Thyroid gland (tissue), 4 donors: ENCODE measurements at places on chromosomes 5 and 9.

DNA sequence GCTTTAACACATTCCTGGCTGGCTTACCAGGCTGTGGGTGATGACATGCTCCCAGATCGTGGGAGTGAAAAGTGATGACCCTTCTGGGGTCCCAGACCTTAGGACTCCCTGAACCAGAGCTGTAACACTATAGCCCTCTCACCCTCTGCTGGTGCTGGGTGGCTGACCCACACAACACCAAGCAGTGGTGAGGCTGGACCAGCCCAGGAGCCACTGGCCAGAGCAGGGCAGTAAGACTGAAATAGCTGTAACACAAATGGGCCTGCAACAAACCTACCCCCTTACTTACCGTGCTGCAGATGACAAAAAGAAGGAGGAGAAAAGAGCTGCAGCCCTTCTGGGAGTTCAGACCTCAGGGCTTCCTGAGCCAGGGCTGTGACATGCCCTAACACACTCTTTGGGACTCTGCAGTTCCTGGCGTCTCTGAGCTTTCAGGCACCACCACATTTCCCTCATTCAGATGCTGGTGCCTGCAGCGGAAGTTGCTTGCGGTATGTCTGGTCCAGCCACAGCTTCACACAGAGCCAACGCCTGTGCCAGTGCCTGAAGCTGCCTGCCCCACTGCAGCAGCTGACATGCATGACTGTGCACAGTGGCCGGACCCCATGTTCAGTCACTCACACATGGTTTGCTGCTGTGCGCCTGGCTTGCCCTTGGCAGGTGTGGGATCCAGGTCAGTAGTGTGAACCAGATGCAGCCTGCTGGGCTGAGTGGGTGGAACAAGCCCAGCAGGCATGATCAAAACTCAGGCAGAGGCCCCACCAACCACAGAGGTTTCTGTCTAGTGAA, 1247.4 kb downstream of the EFNA5 start:
- DNase-seq = no peak

DNA sequence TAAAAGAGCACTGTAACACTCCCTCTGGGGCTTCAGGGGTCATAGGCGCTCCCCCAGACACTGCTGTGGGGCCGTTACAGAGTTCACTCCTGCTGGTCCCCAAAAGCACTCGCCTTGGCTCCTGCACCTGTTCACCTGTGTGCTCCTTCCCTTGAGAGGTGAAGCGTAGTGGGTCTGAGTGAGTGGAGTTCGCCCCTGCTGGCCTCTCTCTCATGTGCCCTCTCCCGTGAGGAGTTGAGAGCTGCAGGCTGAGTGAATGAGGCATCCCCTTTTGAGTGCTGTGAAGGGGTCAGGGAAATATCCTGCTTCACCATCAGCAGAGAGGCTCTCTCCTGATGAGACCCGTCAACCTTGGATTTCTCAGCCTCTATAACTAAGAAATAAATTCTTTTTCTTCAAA, 134.6 kb upstream of the TUT7 start:
- no peak for DNase-seq

DNA sequence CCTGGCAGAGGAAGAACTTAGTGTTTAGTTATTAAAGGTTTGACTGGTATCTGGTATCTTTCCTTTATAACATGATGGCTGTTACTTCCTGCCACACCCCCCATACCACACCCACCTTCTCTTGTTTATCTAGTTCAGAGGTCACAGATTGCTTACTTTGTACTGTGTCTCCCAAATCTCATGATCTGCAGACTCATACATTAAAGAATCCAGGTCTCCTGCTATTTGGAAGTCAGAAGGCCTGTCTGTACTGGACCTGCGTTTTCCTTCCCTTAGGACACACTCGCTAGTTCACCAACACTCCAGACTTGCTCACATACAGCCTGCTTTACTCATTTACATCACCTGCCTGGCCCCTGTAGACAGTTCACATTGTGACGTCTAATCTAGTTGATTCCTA, 39.3 kb downstream of the NUDT12 start:
- DNase-seq = no peak

DNA sequence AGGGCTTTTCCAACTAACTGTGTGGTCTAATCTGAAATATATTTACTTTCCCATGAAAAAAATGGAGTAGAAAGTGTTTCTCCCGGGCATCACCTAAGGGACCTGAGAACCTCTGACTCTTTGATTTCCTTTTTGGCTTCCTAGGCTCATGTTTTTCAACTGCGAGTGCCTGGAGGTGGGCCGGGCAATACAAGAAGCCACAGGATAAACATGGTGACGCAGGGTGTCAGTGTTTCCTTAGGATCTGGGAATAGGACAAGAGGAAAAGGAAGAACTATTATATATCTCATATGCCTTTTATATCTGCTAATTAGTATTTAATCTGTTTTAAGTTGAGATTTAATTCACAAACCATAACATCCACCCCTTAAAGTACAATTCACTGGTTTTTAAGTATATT, 11.4 kb upstream of the LECT2 start:
- no peak for DNase-seq

- DNase-seq = no peak
Measured at GRCh38 chr9:79236466-79236865, 335.3 kb upstream of the TLE4 start.

GRCh38 chr9:122135529-122135859, 24.1 kb downstream of the NDUFA8 start:
- DNase-seq = no peak

DNA sequence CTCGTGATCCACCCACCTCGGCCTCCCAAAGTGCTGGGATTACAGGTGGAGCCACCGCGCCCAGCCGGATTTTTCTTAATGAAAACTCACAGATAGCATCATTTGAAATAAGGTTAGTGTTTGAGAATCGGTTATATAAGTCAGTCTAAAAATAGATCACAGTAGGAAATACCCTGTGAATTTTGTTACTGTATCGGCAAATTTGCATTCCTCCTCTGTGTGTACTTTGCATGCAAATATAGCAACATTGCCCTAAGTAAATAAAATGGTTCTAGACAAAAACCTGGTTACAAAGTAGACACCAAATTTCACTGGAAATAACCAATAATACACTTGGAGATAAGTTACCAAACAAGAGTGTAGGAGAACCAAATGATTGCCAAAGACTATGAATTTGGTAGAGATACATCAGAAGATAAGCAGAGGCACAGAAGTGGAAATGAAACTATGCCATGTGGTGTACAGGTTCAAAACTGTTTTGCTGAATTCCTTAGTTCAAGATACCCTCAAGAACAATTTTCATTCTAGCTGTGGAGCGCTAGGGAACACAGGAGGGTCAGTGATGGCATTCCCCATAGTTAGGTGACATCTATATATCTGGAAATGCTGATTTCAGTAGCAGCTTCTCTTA, 58.1 kb downstream of the ICE1 start:
- DNase-seq = no peak

DNA sequence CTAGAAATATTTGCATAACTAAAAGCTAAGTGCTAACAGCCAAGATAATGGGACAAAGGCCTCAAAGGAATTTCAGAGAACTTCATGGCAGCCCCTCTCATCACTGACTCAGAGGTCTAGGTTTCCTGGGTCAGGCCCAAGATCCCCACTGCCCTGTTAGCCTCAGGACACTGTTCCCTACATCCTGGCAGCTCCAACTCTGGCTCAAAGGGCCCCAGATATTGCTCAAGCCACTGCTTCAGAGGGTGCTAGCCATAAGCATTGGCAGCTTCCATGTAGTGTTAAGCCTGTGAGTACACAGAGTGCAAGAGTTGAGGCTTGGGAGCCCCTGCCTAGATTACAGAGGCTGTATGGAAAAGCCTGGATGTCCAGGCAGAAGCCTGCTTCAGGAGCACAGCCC, 998.1 kb downstream of the TLE1 start:
- DNase-seq = no peak

DNA sequence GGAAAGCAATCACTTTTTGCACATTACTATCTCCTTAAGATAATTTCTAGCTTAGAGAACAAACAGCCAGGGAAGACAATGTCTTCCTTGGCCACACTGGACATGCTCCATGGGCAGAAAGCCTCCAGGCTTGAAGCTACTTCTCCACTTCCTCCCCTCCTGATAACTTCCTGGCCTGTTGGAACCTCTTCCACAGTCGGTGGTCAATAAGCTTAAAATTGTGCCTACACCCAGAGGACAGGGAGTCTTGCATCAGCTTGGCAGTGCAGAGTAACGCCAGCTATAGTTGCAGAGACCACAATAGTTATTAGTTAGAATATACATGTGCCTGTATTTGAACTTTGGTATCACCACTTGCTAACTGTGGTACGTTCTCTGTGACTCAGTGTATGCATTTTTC, 58.1 kb upstream of the ABCA1 start:
- no peak for DNase-seq

DNA sequence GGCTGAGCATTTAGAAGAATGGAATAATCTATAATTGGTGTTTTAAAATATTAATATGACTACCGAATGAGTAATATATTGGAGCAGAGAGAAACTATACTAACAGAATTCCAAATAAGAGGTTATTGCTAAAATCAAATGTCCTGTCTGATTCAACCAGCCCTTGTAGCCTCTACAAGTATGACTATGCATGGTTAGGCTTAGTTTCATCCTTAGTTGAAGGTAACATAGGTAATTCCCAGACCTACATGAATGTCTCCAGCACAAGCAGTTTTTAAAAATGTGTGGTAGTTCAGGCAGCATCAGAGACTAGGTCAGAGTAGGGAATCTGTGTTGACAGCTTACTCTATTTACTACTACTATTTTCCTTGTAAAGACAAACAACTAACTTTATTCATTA, 51.7 kb upstream of the SLC27A6 start:
- no peak for DNase-seq

GRCh38 chr5:61319388-61320146, 12.5 kb upstream of the ZSWIM6 start:
- DNase-seq = no peak

DNA sequence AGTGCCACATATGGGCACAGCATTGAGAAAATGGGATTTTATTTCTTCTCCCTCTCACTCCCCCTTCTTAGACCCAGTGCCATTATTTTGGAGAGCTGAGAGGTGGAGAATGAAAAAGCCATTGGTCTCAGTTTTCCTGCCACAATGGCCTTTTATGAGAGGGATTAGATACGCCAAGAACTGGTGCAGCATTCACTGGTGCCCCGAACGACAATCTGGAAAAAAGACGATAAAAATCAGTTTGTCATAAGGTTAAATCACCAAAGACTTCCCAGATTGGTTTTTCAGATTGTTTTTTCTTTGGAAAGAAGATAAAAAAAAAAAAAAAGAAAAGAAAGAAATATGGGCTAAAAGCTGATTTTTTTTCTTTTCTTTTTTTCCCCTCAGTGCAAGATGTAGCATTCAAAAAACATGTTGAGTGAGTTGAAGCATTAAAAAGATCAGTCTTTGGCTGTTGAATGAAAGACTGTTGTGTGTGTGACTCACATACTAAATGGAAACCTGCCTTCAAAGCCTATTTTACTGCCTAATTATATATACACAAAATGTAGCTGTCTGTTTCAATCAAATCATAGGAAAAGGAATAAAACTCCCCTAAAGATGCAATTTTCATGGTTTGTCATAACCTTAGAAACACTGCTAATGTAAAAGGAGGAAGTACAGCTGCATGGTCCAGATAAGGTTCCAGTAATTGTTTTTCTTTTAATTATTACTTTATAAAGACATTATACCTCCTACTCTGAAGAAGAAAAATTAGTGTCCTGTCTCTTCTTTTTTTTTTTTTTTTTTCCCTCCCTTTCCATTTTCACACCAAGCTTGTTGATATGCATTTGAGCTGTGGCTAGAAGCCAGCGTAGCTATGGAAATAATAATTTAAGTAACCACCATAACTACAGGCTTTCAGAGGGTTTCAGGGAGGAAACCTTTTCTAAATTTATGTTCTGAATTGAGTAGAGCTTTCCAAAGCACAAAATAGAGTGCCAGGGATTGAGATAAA, 27.2 kb upstream of the ZNF608 start:
- DNase-seq = no peak

DNA sequence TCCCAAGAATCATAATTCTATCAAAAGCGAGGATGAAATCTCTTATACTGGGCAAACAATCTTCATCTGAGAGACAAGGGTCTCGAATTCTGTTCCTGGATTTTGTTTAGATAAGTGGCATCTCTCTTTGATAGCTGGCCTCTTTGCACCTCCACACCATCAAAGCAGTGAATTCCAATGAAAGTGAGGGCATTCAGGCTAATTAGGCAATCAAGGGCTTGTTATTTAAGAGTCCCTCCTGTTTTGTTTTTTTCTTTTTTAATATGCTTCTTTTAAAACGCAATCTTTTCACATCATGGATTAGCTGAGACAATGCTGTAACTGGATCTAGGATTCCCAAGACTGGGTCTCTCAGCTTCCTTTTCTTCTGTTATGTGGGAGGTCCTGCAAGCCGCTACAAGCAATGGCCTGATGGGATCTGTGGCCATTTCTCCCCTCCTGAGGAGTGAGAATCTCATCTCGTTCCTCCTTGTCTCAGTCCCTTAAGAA, 67.9 kb downstream of the TNC start:
- no peak for DNase-seq

- peak; percentile 21 for DNase-seq
Measured at GRCh38 chr9:32524892-32525708, 896 bp downstream of the RIGI start.

DNA sequence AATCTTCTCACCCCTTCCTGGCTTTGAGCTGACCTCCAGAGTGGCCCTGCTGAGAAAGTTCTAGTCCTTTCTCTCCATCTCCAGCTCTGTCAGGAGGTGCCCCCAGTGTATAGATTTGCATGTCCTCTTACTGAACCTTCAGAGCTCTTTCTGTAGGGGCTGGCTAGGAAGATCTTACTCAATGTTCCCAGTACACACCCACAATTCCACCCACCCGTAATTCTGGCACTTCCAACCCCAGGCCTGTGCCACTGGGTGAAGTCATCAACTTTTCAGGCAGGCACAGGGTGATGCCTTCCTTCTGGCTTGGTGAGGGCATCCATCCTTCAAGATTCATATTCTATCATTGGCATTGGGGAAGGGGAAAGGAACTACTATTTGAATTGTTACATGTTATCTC, 75.9 kb downstream of the ACER2 start:
- no peak for DNase-seq

- DNase-seq = no peak
Measured at GRCh38 chr9:24464319-24464951, 81.3 kb downstream of the IZUMO3 start.

DNA sequence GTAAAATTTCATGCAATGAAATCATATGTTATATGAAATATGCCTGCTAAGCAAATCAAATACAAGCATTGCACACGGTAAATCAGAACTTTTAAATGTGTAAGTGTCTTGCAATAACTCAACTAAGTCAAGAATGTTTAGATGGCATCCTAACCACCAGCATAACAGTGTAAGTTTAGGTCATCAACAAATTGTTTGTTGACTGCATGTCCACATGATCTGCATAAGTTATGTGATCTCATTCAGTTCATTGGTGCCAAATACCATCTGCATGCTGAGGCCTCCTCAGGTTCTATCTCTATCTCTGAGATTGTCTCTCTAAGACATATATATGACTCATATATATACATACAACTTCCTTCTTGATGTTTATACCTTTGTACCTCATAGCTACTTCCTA, 159.6 kb upstream of the STK32A start:
- no peak for DNase-seq

- DNase-seq = no peak
Measured at GRCh38 chr5:151779531-151780125, 7.9 kb downstream of the G3BP1 start.
